ENCODE measurements at places on chromosomes 6 and 20.

DNA sequence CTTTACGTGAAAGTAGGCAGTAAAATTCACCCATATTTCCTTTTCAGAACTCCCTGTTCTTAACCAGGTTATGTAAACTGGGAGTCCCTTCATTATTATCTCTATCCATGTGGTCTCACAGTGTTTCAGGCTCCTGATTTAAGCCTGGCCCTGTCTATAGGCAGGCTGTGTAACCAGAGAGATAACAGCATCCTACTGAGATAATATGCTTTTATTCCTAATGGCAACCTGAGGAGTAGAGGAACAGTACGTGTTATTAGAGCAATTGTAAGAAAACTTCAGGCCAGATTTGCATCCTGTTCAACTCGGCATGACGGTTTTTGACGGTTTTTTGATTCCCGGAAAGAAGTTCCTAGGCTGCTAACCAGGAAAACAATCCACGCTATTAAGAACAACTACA is 16.9 kb downstream of the FUT9 start:
- DNase-seq, result no peak

- no peak for DNase-seq
Measured at GRCh38 chr6:130896249-130896648, 69.0 kb downstream of the SMLR1 start.

- peak; percentile 27 for DNase-seq
Measured at GRCh38 chr20:50980071-50980681, 21.6 kb downstream of the MOCS3 start.

DNA sequence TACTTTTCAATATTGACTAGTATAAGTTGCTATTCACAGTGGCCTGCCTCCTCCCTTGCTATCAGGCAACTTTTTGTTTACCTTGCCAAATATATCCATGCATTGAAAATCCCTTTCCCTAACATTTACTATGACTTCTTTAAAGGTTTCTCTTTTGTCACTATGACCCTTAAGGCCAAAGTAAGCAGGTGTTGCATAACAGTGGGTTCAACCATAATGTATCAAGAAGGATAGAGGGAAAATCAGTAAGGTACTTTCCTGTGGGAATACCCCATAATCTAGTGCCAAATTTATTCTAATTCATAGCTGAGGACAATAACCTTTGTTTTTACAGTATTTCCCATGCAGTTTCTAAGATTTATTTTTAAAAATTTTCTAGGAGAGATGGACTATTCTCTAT is 527.6 kb downstream of the CDKAL1 start:
- DNase-seq, result no peak

DNA sequence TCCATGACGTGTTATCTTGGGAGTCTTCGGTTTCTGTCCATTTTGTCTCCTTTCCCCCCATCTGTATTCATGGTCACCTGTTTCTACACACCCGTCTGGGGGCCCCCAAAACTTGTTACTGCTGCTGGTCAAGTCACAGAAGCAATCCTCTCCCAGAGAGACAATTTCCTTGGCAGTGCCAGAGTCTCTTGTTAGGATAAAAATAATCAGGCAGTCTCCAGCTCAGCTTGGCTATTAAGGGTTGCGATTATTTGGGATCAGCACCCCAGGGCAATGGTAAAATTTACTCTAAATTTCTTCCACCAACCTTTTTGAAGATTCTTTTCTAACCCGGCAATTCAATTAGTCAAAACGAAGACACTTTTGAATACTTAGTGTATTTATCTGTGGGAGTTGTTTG is 229.1 kb upstream of the JARID2 start:
- no peak for DNase-seq

DNA sequence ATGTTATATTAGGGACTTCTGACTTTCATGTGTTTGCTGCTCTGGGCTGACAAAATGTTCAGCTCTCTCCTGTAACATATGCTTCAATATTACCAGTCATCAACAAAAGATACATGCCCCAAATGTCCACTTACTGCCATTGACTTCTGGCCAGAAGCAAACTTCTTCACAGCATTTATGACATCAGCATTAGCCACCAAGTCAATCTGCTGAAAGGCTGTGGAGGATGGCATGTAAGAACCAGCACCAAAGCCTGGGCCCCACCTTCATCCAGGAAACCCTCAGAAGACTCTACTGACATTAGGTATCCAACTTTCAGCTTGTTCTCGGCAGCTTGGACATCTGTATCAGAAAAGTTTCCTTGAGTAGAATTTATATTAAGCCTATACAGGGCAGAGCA is 595.5 kb downstream of the COL12A1 start:
- no peak for DNase-seq

DNA sequence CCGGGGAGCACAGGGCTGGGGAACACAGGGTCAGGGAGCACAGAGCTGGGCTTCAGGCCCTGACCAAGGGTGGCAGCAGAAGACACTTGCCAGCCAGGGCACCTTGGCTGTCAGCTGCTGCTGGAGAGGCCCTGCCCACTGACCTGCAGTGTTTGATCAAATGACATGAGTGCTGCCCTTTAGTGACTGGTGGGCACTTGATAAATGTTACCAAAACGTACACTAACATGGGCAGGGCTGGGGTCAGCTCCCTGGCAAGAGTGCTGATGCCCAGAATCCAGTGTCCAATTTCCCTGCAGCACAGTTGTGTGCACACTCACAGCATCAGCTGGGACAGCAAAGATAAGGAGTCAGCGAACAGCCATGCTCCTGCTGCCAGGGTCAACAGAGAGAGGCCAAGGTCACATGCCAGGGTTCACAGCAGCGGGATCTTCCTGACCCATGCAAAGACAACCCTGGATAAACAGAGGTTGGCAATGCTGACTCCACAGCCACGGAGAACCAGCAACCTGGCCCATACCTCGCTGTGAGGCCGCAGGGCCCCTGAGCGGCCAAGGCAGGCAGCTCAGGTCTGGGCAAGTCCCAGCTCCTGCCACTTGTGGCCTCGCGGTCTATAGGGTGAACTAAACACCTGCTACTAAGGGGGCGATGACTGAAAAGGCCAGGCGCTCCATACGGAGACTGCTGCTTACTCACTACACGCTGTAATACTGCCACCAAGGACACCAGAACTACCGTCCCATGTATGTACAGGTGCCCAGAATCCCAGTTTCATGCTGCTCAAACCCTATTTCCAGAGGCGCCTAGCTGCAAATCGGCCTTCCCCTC is 46.3 kb downstream of the NINL start:
- no peak for DNase-seq

GRCh38 chr6:109295109-109295773 is 87.0 kb downstream of the CD164 start:
- no peak for DNase-seq

DNA sequence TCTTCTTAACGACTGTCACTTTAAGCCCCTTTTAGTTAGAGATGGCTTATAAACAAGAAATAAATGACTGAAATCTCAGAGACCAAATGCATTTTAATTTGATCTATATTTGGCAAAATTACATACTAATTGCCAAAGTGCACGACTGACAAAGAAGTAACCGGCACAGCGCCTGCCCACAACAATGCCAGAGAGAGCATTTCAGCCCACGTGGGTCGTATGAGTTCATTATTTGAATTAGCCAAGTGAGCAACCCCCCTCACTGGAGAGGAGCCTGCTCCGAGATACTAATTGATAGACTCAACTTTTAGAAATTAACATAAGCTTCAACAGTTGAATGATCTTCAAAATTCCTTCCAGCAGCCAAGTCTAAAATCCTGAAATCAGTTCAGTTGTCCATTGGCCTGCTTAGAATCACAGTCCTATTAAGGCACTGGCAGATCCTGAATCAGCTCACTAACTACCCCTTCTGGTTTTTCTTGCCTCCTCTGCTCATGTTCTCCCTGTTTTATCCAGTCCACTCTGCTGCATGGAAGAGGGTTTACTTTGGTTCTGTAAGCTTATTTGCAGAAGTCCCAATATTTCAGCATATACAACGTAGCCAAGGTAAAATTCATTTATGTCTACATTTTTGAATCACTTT is 519.1 kb upstream of the AGPAT4 start:
- DNase-seq, result no peak

DNA sequence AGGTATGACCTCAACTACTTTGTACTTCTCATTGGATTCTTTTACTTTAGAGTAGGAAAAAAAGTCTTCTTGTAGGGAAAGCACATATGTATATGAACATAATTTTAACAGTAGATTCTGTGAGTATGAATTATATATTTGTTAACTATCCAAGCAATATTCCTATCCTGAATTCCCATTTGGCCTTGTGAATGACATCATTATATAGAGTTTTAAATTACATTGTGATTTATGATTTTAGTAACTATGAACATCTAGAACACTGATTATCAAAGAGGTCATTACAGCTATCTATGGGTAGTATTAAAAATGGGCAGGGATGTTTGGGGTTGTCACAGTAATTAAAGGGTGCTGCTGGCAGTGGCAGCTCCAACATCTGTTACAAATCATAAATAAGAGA is 163.9 kb upstream of the TFAP2D start:
- DNase-seq, result no peak

GRCh38 chr20:50043573-50044352 is 61.0 kb downstream of the SNAI1 start:
- DNase-seq, result no peak

DNA sequence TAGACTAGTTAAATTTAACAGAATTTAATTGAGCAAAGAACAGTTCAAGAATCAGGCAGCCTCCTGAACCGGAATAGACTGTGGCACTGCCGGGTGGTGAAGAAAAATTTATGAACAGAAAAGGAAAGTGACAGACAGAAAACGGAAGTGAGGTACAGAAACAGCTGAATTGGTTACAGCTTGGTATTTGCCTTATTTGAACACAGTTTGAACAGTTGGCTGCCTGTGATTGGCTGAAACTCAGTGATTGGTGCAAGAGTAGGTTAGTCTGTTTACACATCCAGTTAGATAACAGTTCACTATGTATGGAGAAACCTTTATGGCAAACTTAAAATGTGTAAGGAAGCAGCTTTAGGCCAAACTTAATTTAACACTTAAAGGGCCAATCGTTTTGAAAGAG is 116.0 kb upstream of the CITED2 start:
- no peak for DNase-seq

DNA sequence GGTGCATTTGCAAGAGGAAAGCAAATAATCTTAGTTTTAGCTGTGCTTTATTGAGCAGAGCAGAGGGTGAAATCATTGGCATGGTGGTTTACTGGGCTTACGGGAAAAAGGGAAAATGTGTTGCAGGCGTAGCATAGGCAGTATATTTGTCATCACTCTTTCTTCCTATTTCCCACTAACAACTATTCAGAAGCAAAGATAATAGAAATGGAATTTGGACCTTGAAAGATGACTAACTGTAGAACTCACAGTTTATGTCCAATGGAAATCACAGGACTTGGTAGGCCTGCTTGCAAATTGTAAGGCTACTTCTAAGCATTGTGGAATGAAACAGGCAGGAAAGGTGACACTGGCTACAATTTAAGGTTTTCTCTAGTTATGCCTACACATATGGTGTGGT is 611.9 kb upstream of the MAN1A1 start:
- no peak for DNase-seq

GRCh38 chr6:68993911-68994310 is 358.8 kb downstream of the ADGRB3 start:
- DNase-seq, result no peak

- no peak for DNase-seq
Measured at GRCh38 chr20:62766716-62767115, 29.6 kb upstream of the MRGBP start.

GRCh38 chr6:1789092-1789491 is 179.4 kb downstream of the FOXC1 start:
- DNase-seq, result no peak

- DNase-seq, result no peak
Measured at GRCh38 chr20:12570371-12570770, 438.4 kb upstream of the SPTLC3 start.

- DNase-seq, result no peak
Measured at GRCh38 chr20:6069669-6070068, 15.8 kb upstream of the LRRN4 start.

DNA sequence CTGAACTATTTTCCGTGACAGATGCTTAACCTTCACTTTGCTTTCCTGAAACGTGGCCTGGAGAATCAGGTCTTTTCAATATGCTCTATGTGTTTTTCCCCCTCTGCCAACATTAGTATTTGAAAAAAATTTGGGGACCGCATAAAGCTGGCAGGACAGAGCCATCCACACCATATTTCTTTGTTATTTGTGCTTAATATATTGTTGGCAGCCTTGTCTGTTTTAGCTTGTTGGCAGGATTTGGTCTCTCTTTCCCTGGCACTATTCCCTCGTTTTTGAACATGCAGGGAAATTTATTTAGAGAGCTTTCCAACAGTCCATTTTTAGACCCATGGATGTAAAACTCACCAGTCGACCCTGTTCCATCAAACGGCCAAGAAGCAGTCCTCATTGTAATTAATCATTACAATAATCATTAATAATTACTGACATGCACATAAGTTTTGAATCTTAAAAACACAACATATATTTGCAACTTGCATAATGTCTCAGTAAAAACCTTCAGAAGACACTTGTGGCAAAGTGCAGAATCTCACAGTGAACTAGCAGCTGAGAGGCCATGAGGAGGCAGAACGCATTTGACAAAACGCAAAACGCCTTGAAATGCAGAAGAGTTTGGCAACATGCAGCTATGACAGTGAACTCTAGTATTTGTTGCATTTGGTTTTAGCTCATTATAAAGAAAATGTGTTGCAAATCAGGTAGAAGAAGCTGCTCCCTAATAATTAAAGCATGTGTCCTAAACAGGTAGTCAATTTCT is 514.2 kb downstream of the C6orf118 start:
- DNase-seq, result no peak

DNA sequence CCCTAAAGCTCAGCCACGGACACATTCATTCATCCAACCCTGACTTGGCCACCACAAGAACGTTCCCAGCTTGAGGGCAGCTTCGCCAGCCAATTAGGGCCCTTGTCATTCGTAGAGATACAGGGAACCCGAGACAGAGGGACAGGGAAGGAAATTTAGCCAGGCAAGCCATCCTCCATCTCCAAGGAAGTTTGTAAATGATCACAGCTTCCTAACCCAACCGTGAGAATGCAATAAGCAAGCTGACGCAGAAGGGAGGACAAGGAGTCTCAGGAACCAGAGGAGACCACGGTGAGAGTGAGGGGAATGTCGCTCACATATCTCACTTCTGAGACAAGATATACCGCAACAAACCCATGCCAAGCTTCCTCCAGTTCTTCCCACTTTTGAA is 1.4 kb downstream of the TRAM2 start:
- DNase-seq, result no peak

GRCh38 chr20:1618954-1619540 is 762 bp downstream of the SIRPB1 start:
- no peak for DNase-seq

DNA sequence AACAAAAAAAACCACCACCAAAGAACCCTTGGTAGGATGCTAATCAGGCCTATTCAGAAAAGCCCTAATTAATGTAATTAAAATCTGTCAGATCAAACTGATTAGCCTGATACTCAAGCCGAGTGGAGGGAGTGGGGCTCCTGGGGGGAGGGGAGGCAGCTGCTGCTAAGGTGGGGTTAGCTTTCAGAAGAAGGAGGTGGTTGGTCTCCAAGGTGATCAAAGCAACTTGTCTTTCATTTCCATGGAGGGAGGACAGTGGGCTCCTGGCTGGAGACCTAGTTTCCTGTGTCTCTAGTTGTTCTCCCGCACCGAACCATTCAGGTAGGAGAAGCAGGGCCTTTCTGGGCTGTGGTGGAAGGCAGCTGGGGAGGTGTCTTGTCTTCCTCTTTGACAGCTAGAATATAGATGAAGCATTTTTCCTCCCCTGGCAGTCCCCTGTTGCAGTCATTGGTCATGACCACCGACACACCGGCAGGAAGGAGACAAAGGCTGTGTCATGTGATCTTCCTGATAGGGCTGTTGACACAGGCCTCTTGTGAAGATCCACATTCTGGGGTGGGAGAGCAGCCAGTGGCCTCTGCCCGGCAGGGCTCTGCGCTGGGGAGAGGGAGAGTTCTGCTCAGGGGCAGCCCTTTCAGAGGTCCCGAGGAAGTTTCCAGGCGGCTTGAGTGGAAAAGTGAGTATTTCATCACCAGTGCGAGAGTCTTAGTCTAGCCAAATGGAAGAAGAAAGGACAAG is 39.9 kb upstream of the PRDM1 start:
- no peak for DNase-seq
